Left renal pelvis (tissue), 4 donors: ENCODE measurements at places on chromosomes 1 and 21.

GRCh38 chr1:207072233-207072632, 16.4 kb upstream of the C4BPB start:
- no peak for DNase-seq

- no peak for DNase-seq
Observed at GRCh38 chr1:206420471-206420870, 49.8 kb upstream of the IKBKE start.

GRCh38 chr1:116164150-116164549, 53.0 kb downstream of the MAB21L3 start:
- DNase-seq = no peak

DNA sequence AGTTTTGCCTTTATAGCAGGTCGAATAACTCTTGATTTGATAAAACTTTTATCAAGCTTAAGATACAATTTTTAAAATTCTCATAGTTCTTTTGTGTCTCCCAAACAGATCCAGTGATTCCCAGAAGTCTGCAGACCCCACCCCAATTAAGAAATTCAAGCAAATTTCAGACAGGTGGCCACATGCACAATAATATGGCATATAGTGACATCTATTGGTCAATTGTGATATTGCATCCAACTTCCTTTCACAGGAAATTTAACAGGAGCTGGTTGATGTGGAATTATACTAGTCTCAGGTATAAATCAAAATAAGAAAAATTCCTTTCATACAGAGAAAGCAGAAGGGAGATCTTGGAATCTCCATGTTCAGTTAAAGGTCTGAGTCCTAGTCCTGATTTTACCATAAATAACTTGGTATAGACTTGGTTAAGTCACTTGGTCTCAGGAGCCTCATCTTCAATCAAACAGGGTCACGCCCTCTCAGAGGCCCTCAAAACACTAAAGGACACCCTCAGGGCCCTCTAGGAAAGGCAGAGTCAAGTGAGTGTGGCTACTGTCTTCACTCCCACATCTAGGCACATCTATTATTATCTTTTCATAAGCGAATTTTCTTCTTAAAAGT, 24.1 kb downstream of the PIGM start:
- DNase-seq = no peak

- DNase-seq = no peak
Observed at GRCh38 chr1:167056529-167057231, 33.5 kb downstream of the GPA33 start.

- no peak for DNase-seq
Observed at GRCh38 chr21:45972353-45972715, 9.2 kb upstream of the COL6A1 start.

- no peak for DNase-seq
Observed at GRCh38 chr1:156914440-156914856, 6.0 kb upstream of the LRRC71 start.

DNA sequence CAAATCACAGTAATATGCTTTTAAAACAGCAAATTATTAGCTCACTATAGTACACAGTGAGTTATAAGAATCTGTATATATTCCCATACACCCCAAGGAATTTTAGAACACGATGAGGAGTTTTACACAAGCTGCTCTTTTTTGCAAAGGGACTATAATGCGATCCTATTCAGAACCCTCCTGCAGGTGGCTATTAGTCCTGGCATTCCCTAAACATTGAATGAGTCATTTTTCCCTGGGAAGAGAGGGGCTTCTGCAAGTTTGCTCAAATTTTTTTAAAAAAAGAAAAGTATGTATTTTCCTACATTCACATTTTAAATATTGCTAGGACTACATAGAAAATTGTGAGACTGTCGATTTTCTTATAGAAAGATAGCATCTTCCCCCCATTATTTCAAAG, 106.3 kb downstream of the COL11A1 start:
- no peak for DNase-seq

- DNase-seq = no peak
Observed at GRCh38 chr1:23422941-23423340, 1.6 kb downstream of the TCEA3 start.

- DNase-seq = no peak
Observed at GRCh38 chr1:209780268-209780667, 4.1 kb downstream of the C1orf74 start.

DNA sequence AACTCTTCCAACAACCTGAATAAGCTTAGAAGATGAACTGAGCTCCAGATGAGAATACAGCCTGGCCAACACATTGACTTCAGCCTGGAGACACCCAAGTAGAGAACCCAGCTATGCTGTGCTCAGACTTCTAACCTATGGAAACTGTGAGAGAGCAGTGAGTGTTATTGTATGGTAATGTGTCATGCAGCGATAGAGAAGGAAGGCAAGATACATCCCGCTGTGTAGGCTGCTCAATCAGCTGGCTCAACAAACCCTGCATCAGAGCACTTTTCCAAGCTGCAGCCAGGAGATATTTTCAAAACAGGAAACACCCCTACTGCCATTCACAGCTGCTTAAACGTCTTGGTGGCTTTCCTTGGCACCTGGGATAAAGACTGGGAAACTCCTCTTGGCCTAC, 321.3 kb downstream of the SIPA1L2 start:
- DNase-seq = no peak

- DNase-seq = no peak
Observed at GRCh38 chr1:214638997-214639396, 36.0 kb downstream of the CENPF start.

- no peak for DNase-seq
Observed at GRCh38 chr1:15337656-15338402, 71.9 kb upstream of the EFHD2 start.

DNA sequence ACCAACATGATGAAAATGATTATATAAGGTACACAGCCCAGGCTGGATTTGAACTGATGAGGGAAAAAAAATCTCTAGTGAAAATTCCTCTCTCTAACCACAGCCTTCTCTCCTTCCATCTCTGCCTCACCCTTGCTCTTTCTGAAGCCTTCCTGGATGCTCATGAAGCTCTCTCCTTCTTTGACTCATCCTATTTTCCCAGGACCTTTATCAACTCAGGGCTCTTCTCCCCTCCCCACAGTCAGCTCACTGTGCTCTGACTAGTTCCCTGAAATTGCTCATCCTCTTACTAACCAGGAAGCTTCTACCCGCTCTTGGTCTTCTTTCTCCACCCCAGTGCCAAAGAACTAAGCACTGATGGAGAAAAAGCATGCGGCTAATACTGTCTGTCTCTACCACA, 46.4 kb upstream of the ERG start:
- no peak for DNase-seq

DNA sequence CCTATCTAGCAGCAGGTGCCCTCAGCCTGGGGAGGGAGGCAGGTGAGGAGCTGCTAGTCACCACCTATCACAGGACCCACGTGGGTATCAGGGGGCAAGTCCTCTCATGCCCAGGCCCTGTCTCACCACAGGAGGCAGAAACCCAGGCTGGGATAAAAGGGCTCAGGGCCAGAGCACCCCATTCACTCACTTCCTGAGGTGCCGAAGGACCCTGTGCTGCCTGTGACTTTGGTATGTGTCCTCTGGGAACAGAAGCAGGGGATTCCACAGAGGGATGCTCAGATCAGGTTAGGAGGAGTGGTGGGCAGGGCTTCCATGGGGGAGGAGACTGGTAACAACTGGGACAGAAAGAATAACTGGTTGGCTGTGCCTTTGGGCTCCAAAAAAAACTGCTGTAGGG, at the start of gene LCE1E:
Gene LCE1E (plus strand): TSS at position 181 of the 400 bp plus-strand sequence. CDS start 1,043 bp downstream, outside the sequence.
- no peak for DNase-seq

DNA sequence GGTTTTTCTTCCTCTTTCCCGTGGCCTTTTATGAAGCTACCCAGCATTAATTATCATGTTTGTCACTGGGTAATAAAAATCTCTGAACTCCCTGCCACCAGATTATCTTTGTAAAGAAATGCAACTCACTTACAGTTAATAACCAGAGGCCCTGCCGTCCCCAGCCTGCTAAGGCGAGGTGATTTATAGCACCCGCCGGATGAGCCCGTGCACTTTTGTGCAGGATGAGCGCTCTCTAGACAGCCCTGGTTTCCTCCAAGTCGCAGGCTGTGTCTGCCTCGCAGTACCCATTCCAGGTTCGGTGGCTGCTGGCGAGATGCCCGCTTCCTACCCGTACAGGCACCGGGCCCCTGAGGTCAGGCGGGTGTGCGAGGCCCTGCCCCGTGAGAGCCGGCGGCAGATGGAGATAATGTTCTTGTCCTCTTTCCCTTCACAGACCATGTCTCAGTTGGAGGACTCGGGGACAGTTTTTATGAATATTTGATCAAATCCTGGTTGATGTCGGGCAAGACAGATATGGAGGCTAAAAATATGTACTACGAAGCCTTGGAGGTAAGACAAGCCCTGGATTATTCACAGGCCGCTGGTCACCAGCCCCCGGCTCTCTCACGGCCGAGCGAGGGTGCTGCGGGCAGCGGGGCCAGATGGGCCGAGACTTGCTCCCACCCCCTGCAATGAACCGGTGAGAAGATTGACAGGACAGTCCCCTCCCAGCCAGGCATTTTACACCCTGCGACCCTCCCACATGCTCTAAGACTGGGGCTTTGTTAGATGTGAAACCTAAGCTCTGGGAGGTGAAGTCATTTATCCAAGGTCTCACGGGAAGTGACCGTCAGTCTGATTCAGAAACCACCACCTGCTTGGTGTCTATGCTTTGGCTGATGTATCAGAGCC, 28.5 kb upstream of the SELENON start:
- peak; percentile 76 for DNase-seq

DNA sequence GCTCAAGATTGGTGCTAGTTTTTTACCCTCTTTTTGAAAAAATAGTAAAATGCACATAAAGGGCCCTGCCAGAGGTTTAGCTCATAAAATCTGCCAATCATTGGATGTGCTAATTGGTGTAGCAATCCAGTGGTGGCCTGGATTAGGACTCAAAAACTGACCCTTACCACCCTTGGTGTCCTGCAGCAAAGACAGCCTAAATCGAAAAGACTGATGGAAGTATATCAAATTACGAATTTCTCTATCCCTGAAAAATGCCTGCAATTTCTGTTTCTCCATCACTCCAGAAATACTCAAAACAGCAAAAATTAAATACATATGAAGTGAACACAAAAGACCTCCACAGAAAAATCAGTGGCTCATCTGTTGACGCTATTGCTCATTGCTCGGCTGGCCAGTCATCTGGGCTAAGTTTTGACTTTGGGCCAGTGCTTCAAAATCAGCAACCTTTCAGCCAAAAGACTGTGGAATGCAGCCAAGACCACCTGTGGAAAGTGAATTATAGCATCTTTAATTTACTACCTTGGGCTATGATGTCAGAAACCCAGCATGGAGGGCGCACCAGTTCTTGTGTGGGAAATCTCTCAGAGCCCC, 30.0 kb downstream of the WLS start:
- DNase-seq = no peak

DNA sequence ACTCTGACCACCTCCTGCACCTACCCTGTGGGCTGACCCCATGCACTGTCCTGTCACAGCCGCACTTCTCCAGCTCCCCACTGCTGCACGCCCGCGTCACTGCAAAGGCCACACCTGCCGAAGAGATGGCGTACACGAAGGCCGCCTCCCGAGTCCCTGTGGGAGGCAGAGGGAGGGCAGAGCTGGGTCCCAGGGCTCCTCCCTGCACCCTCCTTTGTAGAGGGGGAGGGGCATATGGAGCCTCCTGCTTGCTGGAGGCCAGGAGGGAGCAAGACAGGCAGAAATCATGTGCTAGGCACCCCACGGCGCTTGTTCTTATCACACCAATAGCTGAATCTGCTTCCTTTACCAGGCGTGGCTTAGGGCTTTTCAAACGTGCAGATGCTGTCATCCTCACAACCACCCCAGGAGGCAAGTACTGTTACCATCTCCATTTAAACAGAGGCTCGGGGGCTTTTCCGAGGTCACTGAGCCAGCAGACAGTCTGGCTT, 21.4 kb downstream of the WNT4 start:
- no peak for DNase-seq

DNA sequence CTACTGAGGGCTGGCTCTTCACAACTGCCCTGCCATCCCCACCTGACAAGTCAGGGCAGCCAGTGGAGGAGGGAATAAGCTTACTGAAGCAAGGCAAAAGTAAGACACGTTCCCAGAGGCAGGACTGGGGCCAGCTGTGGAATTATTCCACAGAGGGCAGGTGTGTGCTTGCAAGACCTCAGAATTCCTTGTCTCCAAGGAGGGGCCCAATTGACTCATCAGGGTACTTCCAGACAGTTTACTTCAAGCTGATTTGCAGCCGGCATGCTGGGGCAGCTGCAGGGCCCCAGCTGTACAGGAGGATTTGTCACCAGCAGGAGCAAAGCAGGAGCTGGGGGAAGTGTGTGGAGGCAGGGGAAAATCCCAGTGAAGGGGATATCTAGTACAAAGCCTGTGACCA, 167.5 kb upstream of the CAMK1G start:
- no peak for DNase-seq

GRCh38 chr1:61591351-61591750, 133.6 kb downstream of the TM2D1 start:
- DNase-seq = no peak

DNA sequence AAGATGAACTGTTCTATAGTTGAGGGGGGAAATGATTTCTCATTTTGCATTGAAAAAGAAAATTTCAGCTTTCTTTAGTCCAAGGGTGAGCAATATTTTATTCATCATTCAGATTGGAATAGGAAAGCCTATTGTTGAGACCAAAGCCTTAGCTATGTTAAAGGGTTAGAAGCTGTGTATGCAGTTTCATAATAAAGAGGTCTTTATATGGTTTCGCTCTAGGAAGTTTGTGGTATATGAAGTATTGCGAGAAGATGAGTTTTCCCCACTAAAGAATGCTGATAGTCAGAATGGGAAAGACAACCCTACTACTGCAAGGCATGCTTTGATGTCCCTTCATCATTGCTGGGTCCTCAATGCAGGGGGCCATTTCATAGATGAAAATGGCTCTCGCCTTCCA, 28.6 kb downstream of the UAP1 start:
- no peak for DNase-seq

- DNase-seq = no peak
Observed at GRCh38 chr1:167054946-167055630, 35.1 kb downstream of the GPA33 start.

GRCh38 chr1:186420923-186421322, 40.0 kb downstream of the PDC start:
- no peak for DNase-seq

DNA sequence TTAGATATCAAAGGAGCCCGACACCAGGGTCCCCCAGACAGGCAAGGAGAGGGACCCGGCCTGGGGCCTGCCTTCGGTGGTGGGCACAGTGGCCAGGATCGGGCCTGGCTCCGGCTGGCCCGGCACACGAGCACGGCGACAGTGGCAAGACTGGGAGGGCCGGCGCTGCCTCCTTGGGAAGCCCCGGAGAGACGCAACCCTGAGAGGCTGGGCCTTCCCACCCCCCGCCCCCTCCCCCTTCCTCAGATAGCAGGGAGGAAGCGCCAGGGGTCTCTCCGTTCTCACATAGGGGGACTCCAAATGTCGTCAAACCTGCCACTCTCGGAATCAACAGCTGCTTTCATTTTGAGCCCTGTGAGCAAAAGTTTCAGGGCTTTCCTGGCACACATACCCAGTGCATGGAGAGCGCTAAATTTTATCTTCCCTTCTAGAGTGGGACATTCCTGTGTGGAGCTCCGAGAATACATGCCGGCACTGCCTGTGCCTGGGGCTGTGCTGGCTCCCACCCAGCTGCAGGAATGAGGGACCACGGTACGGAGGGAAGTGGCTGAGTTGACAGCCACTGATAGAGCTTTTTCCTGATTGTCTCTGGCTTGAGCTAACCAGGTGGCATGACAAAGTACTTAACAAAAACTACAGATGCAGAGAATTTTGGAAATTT, 62.4 kb downstream of the CD247 start:
- no peak for DNase-seq
